ENCODE measurements at places on chromosomes 2 and 18.

GRCh38 chr2:40343902-40344301 lies 108.0 kb downstream of the SLC8A1 start:
- DNase-seq, result no peak

- peak; percentile 29 for DNase-seq
Measured at GRCh38 chr2:36783246-36783645, 86.7 kb downstream of the VIT start.

DNA sequence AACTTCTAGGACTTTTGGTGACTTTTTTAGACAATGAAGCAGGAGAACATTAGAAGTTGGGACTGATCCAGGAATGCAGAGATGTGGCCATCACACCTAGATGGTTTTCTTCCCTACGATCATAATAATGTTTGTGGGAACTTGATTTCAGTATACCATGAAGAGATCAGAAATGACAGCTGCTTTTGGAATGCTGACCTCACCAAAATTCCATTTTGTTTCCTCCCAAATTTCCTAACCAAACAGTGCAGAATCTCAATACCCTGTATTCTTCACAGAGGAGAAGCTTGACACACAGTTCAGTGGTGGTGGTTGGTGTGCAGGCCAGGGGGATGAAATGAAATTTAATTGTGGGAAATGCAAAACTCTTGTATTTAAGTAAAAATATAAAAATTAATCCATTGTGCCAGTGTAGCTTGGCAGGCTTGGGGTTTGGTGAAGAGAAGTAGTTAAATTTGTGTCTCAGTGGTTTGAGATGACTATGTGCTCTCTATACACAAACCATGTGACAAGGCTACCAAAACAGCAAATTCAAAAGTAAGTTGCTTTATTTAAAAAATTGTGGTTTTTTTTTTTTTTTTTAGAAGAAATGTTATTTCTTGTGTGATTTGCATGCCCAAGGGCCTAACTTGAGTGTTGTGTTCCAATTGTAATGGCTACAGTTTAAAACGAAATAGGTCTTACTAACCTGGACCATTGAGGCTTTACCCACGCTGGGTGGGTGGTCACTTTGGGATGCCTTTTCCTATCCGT lies 252.4 kb downstream of the LPIN1 start:
- DNase-seq, result no peak

GRCh38 chr18:26362021-26362420 lies 135.8 kb downstream of the TAF4B start:
- DNase-seq, result no peak

GRCh38 chr18:35474884-35475283 lies 22.9 kb downstream of the INO80C start:
- no peak for DNase-seq

GRCh38 chr2:49686291-49686690 lies 532.0 kb upstream of the FSHR start:
- no peak for DNase-seq

DNA sequence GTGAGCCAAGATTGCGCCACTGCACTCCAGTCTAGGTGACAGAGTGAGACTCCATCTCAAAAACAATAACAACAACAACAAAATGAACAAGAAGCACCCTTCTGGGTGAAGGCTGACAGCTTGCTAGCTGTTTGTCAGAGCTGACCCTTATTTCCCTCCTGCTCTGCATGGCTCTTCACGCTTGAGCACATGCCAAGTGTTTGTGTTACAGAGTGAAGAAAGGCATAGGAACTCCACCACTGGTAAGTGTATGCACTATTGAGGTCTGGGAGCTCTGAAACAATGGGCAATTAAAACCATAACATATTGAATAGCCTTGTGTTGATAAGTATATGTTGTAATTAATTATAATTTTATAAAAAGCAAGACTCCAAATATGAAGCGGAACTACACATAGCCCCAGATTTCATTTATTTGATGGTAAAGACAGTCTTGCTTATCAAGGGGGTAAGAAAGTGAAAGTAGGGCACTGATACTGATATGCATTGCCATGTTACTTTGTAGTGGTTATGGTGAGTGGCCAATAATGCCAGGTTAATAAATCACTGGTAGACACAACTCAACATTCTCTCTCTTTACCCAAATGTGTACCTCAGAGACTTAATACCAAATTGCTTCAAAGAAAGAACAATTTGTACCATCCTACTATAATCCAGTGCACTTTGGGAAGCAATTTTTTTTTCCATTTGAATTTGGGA lies 163.4 kb downstream of the VWC2L start:
- DNase-seq, result peak; percentile 25

DNA sequence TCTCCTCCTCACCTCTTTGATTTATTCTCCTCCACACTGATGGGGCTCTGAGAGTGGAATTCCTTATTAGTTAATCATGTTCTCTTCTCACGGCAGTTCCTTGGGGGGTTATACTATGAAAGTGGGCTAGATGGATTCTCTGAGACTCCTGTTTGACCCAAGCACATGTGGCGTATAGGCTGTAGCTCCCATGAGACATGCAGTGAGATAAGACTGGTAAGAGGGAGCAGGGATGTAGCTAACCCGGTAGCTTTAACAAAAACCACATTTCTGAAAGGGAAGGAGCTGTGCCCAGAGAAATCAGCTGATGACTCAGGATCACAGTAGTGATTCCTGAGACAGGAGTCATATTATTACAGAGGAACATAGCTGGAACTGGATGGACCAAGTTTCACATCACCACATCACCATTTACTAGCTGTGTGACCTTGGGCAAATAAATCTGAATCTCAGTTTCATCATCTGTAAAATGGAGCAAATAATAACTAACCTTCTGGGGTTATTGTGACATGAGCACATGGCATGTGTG lies 82.9 kb downstream of the CRIM1 start:
- DNase-seq, result no peak

- DNase-seq, result peak; percentile 55
Measured at GRCh38 chr2:179861416-179862067, at the start of gene ZNF385B. Gene ZNF385B, minus strand, starts transcription at chr2:179861612.

- DNase-seq, result no peak
Measured at GRCh38 chr2:227627769-227628168, 10.5 kb downstream of the SCYGR4 start.

GRCh38 chr2:117961201-117961600 lies 52.7 kb downstream of the CCDC93 start:
- DNase-seq, result no peak

- no peak for DNase-seq
Measured at GRCh38 chr2:238938401-238939055, 90.6 kb downstream of the TWIST2 start.

DNA sequence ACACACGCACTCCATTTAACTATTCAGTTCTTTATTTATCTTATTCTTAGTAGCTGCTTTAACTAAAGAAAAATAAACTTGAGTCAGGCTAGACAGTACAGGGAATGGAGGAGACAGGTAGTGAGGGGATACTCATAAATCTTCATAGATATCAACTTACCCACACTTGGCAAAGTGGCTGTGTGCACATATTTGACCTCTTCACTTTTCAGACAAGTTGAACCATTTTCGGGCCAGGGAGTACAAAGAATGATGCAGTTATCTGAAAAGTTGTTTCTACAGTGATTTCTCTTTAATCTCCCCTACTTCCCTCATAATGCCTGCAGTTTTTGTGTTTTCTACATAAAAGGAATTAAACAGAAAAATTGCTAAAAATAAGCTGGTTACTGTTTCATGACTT lies 307.5 kb downstream of the GULP1 start:
- no peak for DNase-seq

DNA sequence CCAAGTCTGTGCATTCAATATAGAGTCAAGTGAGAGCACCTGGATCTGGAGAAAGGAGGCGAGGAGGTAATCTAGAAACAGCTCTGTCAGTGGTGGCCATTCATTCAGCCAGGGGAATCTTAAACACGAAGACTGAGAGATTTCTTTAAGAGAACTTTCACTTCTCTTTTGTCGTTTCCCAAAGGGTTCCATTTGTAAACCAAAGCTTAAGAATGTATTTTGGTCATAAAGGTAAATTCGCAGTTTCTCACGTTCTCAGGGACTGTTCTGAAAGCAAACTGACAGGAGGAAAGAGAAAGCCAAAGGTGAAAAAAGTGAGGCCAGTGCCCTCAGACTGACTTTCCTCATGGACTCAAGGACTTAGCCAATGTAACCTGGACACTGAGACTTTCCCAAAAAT lies 513.5 kb downstream of the CMPK2 start:
- no peak for DNase-seq

DNA sequence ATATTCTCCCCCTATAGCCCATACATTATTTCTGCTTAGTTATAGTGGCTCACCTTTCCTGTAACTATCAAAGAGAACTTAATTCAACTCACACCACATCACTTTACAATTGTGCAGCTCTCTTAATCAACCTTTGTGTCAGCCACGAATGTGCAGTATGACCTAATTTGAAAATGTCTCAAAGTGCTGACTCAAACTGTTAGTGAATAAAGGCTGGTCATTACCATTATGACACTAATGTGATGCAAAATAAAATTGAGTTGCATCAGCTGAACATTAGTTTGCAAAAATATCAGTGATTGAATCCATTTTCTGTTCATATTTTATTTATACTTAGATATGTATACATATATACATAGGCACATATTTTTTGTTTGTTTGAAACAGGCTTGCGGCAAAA lies 251.8 kb downstream of the MEIS1 start:
- no peak for DNase-seq

- DNase-seq, result no peak
Measured at GRCh38 chr2:241741016-241741415, 6.6 kb downstream of the D2HGDH start.

DNA sequence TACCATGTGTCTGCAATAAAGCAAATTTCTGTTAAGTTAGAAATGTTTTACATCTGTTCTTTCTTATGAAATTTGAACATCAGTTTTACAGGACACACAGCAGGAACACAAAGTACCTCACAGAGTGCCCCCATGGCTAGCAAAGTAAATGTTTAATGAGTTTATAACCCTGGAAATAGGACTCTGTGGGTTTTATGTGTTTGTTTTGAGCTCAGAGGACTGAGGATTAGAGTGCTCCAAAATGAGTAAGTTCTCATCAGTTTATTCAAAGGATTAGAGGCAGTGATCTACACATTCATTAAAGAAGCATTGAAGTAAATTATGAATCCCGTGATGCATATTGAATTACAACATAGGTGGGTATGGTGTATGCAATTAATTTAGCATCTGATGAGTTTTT lies 281.8 kb downstream of the GULP1 start:
- DNase-seq, result no peak

GRCh38 chr2:11236335-11236734 lies 81.1 kb downstream of the SLC66A3 start:
- DNase-seq, result no peak

DNA sequence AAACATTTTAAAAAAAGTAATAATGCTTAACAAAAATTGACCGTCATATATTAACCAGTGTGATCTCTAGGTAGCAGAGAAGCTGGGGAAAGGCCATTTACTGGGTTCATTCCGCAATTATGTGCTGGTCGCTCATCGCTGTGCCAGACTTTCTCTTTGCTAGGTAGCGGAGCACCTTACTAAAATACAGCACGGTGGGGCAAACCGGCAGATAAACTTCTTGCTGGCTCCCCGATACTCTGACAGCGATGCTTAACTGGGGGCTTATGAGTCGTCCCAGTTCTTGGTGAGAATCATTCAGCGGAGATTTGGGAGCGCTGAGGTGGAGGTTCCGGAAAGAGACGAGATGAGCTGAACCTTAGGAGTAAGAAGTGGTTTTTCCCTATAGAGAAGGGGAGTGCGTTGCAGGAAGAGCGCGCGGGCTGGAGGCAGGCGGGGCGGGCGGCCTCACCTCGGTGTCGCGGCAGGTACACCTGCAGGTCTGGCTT lies 605 bp downstream of the C2orf68 start:
- no peak for DNase-seq

- no peak for DNase-seq
Measured at GRCh38 chr2:20629581-20630171, 21.2 kb downstream of the HS1BP3 start.

- no peak for DNase-seq
Measured at GRCh38 chr18:8431036-8431435, 178.2 kb upstream of the RAB12 start.

- no peak for DNase-seq
Measured at GRCh38 chr18:76406791-76407190, 88.3 kb downstream of the ZNF516 start.

- DNase-seq, result no peak
Measured at GRCh38 chr2:150145299-150145692, 342.2 kb downstream of the RND3 start.

DNA sequence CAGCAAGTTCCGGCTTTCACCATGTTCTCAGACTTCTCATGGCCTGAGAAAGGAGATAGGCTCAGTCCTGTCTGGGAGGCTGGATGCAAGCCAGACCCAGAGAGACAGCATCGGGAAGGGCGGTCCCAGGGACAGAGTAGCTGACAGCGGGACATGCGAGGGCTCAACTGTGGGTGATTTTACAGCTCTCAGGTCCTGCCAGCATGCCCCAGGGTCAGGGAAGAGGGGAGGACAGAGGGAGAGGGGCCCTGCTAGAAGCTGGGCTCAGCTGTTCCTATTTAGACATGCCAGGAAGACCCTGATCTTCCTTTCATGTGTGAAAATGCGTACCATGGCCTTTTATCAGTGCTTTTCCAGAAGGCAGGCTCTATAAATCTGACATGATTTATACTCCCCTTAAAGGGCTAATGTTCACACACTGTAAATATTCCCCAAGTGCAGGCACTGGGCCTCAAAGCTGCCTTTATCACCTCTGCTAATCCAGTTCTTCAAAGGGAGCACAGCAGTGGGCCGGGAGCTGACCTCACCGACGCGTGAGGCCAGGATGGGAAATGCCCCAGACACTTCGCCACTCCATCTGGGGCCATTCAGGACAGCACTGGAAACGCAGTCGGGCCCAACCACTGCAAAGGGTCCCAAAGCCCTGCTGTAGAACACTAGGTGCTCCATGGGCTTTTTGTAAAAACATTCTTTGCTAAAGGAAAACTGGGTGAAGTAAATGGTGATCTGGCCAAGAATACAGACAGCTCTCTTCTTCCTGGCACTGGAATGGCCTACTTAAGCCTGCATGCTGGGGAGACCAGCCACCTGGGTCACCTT lies 96.1 kb upstream of the LMAN1 start:
- peak; percentile 7 for DNase-seq

DNA sequence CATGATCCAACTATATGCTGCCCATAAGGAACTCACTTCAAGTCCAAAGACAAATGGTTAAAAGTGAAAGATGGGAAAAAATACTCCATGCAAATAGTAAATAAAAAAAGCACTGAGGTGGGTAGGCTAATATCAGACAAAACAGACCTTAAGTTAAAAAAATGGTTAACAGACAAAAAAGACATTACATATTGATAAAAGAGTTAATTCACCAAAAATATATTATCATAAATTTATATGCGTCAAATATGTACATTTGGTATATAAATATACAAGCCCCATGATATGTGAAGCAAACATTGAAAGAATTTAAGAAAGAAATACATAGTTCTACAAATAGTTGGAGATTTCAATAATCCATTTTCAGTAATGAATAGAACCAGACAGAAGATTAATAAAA lies 31.0 kb downstream of the ROCK1 start:
- no peak for DNase-seq

DNA sequence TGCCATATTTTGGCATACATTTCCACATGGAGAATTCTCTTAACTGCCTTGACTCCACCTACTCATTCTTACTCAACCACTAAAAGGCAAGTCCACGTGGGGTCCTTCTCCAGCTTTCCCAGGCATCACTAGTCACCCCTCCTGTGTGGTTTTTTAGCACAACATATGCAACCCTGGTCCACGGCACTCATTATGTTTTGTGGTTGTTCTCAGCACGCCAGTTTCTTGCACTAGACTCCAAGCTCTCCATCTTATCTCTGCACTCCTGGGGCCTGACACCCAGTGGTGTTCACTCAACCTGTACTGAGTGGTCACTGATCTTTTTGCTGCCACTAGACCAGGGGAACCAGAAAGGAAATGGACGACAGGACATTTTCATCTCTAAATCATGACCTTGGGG lies 18.0 kb downstream of the MARCHF4 start:
- DNase-seq, result no peak

GRCh38 chr2:212005085-212005671 lies 533.4 kb downstream of the ERBB4 start:
- DNase-seq, result no peak
